ENCODE measurements at places on chromosomes 11 and 22. TPM values are rescaled to one million over a fixed set of nuclear protein-coding genes. Genes with fewer than 3 reads are reported as not detected.

DNA sequence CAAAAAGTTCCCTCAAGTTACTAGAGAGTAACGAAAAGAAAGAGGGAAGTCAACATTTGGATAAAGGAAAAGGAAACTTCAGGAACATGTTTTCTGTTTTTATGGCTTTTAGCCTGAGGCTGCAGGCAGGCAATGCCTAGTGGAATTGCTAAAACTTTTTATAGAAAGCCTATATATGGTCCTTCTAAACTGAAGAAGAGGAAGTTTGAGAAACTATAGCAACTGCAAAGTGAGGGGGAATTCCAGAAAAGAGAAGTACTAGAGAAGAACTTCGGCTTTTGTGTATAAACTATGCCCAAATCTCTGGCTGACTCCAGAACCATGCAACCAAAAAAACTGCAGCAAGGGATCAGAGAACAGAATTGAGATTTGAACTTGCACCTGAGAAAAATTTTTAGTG is 74.3 kb upstream of the ARHGAP42 start:
- DNase-seq, result no peak

DNA sequence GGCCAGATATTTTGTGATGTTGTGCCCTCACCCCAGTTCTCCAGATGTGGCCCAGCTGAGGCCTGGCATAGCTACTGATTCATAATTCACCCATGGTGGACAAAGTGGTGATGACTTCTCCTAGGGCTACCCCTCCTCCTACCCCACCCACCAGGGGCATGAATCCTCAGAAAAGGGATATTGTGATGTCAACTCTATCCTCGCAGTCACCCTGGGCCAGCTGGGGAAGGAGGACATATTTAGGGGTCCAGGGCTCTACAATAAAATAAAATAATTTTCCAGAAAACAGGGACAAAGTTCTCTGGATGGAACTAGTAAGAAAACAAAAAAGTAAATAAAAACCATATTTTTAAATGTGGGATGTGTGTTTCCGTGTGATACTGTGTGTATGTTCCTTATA is at the start of gene UBQLNL:
Gene UBQLNL (minus strand): TSS at position 101 of the 400 bp plus-strand sequence. CDS start 258 bp downstream, outside the sequence.
- no peak for DNase-seq

- peak; percentile 78 for DNase-seq
Measured at GRCh38 chr11:46290598-46291309, 13.3 kb downstream of the CREB3L1 start.

DNA sequence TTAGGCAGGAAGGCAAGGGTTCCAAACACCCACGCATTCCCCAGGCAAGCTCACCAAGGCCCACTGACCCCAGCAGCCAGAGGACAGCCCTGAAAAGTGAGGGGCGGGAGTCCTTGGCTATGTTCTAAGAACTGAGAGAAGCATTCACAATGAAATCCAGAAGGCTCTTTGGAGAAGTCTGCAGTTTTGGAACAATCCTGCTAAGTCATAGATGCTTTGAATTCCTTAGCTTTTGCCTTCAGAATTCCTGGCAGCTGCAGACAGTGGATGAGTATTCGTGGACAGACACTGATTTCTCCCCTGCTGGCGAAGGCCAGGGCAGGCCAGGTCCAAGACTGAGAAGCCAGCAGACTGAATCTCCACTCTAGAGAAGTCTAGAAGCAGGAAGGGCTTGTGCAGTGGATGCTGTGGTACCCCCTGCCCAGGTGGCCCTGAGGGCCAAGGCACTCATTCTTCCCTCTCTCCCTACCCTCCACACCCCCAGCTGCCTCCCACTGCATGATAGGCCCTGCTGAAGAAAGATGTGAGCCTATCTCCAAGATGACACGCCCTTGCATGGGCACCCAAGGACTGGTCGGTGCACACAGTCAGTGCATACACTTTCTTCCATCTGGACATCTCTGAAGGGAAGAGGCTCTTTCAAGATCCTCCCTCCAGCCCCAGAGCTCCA is 133.2 kb upstream of the TEAD1 start:
- no peak for DNase-seq

DNA sequence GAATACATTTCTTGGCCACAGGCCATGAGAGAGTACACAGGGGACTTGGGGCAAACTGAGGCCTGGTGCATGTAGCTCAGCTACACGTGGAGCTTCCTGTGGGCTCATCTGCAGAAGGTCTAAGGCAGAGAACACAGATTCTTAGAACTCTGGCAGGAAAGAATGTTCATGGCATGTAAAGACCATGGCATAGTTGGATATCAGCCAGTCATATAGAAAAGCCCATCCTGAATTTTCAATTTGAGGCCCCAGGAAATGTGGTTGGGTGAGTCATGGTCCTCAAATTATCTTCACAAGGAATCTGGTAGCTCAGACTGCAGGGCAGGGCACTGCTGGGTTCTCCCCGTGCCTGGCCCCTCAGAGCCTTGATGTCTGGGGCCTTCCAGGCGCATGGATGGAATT is 13.7 kb upstream of the ST3GAL4 start:
- no peak for DNase-seq

DNA sequence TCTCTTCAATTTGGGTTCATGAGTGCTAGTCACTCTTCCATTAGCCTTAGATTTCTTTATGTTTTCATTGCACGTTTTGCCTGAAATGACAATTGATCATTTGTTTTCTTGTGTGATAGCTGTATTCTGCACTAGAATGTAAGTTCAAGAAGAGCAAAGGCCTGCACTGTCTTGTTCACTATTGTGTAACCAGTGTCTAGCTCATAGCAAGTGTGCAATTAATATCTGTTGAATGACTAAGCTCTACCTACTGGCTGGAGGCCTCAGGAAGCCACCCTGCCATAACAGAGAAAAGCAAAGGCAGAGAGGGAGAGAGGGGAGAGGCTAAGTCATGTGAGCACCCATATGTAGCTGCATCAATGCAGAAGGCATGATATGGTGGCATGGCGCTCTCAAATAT is 292.8 kb upstream of the SYN3 start:
- DNase-seq, result no peak

GRCh38 chr11:130411223-130411622 is 17.2 kb downstream of the ADAMTS8 start:
- DNase-seq, result no peak

GRCh38 chr11:2844116-2844842 is 41.3 kb downstream of the CDKN1C start:
- DNase-seq, result no peak

DNA sequence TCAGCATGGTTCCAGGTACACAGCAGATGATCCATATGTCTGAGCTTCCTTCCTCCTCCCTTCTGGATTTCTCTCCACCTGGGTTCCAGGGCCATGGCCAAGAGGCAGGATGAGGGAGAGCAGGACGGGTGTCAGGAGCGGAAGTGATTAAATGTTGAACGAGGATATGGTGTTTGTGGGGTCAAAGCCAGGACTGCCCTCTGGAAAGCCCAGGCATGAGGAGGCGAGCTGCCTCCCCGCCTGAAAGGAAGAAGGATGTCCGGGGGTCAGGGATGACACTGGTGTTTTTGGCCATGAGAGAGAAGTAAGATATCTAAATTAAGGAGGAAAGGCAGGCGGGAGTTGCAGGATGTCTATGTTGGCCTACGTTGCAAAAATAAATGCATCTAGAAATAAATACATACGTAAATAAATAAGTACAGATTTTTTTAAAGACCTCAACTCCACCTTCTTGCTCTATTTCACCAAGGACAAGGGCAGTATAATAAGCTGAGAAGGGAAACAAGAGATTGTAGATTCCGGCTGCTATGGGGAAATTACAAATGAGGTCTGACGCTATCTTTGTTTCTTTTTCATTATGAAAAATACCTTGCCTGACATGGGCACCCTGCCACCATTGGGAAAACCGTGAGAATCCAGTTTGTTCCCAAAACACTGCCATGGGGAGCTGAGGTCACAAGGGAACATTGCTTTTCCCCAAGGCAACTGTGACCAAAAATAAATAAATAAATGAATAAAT is 27.6 kb upstream of the LIPT2 start:
- no peak for DNase-seq

GRCh38 chr11:70836071-70836470 is 416.3 kb downstream of the SHANK2 start:
- DNase-seq, result no peak

DNA sequence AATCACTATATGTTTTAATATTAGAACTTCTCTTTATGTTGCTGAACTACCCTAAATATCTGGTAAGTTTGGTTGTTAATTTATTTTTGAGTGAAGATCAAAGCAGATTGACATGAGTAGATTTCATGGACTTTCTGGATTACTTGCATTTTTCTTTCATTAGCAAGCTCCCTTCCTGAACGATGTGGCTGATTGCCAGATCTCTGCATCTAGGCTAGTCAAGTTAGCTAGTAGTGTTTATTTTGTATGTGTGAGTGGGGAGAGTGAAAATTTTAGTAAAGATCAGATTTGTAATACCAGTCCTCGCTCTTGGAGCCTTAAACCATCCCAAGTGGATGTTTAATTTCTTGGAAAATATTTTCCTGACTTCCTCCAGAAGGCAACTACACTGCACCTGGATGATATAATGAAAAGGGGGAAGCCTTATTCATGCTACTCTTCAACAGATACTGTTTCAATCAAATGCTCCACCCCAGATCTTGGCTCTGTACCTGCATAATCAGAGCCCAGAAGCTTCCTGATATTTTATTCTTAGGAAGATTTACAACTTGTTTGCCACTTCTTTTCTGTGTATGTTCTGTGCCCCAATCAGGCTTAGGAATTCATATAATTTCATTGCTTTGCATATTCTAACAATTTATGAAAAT is 143.2 kb upstream of the GRIA4 start:
- DNase-seq, result no peak

- no peak for DNase-seq
Measured at GRCh38 chr11:47349521-47350095, 2.9 kb downstream of the MYBPC3 start.

- DNase-seq, result no peak
Measured at GRCh38 chr11:122345586-122345985, 229.6 kb upstream of the BLID start.

DNA sequence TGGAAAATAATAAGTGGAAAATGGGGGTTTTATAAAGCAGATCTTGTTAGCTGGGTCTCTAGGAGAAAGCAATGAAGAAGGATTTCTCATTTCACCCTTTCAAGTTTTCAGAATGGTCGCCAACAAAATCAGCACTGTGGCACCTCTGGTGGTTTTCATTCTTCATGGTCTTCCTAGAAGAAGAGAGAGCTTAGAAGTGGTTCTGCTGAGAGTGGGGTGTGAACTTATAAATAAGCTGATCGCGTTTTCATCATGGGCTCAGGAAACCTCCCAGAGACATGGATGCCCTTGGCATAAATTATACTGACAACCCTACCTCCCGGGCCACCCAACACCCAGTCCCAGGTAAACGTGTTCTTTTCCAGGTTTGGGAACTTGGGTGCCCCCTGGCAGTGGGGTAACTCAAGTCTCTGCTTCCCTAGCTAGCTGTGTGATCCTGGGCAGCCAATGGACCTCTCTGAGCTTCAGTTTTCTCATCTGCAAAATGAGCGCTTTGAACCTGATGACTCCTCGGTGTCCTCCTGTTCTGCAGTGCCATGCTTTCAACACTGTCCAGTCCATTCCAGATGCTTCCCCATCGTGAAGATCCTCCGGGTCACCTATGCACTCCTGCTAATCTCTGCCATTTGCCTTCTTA is 72.6 kb upstream of the GRAMD1B start:
- DNase-seq, result no peak

- no peak for DNase-seq
Measured at GRCh38 chr11:32478277-32478731, 43.0 kb upstream of the WT1 start.

- DNase-seq, result no peak
Measured at GRCh38 chr11:82308979-82309378, 424.7 kb downstream of the FAM181B start.

GRCh38 chr11:36230779-36231699 is 58.2 kb downstream of the COMMD9 start:
- no peak for DNase-seq

DNA sequence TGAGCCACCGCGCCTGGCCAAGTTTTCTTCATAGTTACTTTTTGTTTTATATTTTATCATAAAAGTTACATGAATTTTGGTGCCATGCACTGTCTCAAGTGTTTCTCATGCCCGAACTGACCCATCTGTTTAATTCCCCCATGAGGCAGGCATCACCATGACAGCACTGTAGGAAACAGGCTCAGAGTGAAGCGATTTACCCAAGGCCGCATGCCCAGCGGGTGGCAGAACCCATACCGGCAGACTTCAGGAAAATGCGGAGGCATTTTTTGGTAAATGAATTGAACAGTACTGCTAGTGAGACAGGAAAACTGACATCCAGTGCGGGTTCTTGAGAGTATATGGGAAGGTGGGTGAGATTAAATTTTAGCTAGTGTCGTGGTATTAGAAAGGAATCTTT is 19.0 kb downstream of the CECR2 start:
- DNase-seq, result no peak

DNA sequence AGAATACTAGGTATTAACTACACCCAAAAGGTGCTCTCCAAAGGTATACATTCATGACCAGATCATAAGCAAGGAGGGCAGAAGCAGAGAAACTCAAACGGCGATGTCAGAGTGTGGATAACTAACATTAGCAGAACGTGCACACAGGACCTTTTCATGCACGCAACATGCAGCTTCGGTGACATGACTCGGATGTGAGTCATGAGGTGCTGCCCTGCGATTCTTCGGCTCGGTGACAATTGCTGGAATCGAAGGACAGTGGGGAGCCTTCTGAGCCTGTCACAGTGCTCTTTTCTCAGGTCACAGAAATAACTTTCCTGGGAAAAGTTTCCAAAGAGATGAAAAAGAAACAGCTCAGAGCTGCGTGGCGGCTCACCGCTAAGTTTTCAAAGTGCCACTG is 418.5 kb upstream of the SYN3 start:
- no peak for DNase-seq

- no peak for DNase-seq
Measured at GRCh38 chr22:27686534-27686933, 115.0 kb downstream of the MN1 start.

DNA sequence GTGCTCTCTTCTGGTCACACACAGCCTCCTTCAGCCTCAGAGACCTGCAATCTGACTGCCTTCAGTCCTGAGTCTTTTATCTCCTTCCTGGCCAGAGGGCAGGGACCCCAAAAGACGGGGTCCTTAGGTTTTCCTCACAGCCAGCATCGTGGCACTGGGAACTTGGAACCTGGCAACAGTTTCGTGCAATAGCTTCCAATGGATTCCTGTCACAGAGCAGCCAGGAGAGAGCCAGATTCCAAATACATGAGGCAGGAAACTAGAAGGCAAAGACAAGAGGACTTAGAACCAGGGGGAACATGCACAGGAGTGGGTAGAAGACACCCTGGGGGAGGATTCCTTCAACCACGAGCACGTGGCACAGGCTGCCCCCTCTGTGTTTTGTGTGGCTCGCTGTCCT is 48.6 kb downstream of the C11orf91 start:
- DNase-seq, result no peak

The PRG3 gene
- polyA plus RNA-seq, result 0.66 TPM

The JHY gene
- polyA plus RNA-seq, result 13.5 TPM

The MYBPC3 gene
- polyA plus RNA-seq, result 0.13 TPM

The MCHR1 gene
- polyA plus RNA-seq, result 0.24 TPM

The MUC5B gene
- polyA plus RNA-seq, result 0.04 TPM

The RPS6KA4 gene
- 11.5 TPM for polyA plus RNA-seq

The SLC22A8 gene
- 58.1 TPM for polyA plus RNA-seq

The C1QTNF4 gene
- 12.0 TPM for polyA plus RNA-seq

The UBXN1 gene
- polyA plus RNA-seq, result 151 TPM

Data from right renal pelvis (tissue), 4 donors.